ENCODE measurements at places on chromosomes 12 and 14.

- peak; percentile 99 for DNase-seq
Observed at GRCh38 chr14:51006781-51007211, 62.5 kb upstream of the PYGL start.

- no peak for DNase-seq
Observed at GRCh38 chr14:103910984-103911383, 17.3 kb upstream of the TDRD9 start.

DNA sequence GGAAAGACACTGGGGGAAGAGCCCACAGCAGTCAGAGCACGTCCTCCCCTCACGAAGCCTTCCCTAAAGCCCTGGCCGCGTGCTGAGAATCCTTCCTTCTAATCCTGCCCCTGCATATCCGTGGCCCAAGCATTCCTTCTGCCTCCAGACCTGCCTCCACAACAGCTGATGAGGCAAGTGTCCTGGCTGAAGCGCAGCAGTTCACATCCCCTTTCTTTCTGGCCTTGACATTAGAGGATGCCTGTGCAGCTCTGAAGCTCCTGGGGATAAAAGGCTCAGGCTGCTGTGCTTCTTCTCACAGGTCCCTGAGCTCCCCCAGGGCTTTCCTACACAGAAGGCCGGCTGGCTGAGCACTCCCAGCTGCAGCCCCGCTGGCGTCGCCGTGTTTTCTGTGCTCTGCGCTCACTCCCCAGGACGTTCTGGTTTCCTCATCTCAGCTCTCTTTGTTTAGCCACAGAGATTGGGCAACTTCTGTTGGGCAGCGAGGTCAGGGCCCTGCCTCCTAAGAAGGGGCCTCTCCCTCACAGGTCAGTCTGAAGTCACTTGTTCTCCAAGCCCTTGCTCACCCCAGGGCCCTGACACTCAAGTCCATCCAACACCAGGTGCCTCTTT lies 45.8 kb downstream of the NINJ2 start:
- DNase-seq, result no peak

GRCh38 chr12:124322271-124322998 lies 27.5 kb downstream of the RFLNA start:
- DNase-seq, result no peak

GRCh38 chr14:91159182-91159581 lies 45.3 kb downstream of the DGLUCY start:
- DNase-seq, result no peak

DNA sequence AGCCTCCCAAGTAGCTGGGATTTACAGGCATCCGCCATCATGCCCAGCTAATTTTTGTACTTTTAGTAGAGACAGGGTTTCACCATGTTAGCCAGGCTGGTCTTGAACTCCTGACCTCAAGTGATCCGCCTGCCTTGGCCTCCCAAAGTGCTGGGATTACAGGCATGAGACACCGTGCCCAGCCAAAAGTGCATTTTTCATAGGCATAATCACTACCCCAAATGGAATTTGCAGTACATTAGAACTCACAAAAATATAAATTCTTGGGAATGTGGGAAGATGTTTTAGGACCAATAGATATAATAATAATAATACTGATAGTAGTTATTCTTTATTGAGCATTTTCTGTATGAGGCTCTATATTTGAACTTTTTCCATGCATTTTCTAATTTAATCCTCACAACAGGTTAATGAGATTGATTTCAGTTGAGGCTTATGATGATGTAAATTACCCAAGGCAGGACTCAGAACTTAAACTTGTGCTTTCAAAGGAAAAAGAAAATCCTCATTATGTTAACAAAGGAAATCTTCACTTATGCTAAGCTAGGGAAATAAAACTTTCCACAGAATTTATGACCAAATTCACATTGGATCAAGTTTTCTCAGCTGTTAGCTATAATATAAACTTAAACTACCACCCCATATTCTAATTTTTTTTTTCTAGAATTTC lies 121.6 kb downstream of the SRGAP1 start:
- no peak for DNase-seq

GRCh38 chr12:100612606-100613005 lies 39.1 kb downstream of the GAS2L3 start:
- DNase-seq, result no peak

DNA sequence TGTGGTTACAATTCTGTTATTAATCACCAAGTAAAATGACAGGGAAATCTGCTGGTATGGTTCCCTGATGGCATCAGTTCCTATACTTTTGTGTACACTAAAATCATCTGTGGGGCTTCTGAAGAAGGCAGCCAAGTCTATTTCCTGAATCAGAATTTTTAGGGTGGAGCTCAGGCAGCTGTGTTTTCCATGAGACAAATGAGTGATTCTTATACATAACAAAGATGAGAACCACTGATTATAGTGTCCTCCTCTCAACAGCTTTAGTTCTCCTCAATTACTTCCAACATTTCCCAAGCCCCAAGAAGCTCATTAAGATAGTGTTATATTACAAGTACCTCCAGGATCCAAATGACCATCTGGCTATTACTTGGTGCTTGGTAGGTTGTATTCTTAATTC lies 64.5 kb upstream of the USP44 start:
- no peak for DNase-seq

- no peak for DNase-seq
Observed at GRCh38 chr12:103282124-103282523, 213.6 kb downstream of the C12orf42 start.

DNA sequence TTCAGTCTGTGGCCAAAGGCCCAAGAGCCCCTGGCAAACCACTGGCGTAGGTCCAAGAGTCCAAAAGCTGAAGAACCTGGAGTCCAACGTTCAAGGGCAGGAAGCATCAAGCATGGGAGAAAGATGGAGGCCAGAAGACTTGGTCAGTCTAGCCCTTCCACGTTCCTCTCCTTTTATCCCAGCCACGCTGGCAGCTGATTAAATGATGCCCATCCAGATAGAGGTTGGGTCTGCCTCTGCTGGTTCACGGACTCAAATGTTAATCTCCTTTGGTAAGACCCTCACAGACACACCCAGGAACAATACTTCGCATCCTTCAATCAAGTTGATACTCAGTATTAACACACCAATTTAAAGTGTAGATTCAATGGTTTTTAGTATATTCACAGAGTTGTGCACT lies 21.1 kb upstream of the OS9 start:
- DNase-seq, result no peak

- DNase-seq, result peak; percentile 13
Observed at GRCh38 chr12:66168410-66168809, 1.4 kb downstream of the TMBIM4 start.

- DNase-seq, result peak; percentile 99
Observed at GRCh38 chr14:58427281-58428117, at the start of the genes KIAA0586 and TIMM9. Gene KIAA0586 (plus strand): TSS chr14:58427719. CDS start chr14:58428265, 546 bp downstream. Gene TIMM9 (minus strand): TSS chr14:58427531. CDS start chr14:58411945, 15,586 bp downstream.

DNA sequence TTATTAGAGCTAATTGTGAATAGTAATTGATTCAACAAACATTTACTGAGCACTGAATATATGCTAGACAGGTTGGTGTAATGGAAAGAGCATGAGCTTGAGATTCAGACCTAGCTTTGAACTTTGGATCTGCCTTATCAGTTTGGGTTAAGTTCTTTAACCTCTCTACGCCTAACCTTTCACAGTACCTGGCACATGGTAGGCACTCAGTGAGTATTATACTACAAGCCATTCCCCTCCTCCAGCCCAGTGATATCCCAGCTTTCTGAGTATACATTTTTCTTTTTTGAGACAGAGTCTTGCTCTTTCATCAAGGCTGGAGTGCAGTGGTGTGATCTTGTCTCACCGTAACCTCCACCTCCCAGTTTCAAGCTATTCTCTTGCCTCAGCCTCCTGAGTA lies 32.0 kb downstream of the FAM177A1 start:
- no peak for DNase-seq

DNA sequence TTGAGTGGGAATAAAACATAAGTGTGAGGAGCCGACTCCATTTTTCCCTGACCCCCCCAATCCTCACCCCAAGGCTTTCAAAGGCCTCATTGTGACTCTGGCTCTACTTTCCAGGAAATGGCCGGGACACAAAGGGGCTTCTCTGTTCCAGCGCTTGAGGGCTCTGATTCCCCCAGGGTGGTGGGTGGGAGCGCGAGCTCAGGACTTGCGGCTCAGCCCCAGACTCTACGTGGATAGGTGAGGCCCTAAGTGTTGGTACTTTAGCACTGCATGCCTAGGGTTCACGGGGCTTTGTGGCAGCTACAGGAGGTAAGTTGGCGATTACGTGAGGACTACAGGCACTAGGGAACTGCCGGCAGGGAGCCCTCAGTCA lies 553 bp downstream of the CNPY2 start:
- no peak for DNase-seq

- DNase-seq, result no peak
Observed at GRCh38 chr12:117033382-117034221, 65.6 kb downstream of the TESC start.

GRCh38 chr12:4555804-4556203 lies 6.2 kb upstream of the DYRK4 start:
- DNase-seq, result peak; percentile 45
